ENCODE measurements at places on chromosomes 12 and 14.

DNA sequence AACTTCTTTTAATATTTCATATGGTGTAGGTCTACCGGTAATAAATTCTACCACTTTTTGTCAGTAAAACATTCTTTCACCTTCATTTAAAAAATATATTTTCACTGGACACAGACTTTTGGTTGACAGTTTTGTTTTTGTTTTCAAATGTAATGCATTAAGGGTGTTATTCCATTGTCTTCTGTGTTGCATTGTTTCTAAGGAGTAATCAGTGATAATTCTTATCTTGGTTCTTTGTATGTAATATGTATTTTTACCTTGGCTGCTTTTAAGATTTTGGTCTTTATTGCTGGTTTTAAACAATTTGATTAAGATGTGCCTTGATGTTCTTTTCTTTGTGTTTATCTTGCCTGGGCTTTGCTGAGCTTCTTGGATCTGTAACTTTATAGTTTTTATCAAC, 4.1 kb downstream of the MAP1LC3B2 start:
- DNase-seq = no peak

- no peak for DNase-seq
Measured at GRCh38 chr12:55041345-55042055, 21.7 kb downstream of the NEUROD4 start.

- DNase-seq = no peak
Measured at GRCh38 chr12:65631621-65632111, 192.6 kb upstream of the HMGA2 start.

DNA sequence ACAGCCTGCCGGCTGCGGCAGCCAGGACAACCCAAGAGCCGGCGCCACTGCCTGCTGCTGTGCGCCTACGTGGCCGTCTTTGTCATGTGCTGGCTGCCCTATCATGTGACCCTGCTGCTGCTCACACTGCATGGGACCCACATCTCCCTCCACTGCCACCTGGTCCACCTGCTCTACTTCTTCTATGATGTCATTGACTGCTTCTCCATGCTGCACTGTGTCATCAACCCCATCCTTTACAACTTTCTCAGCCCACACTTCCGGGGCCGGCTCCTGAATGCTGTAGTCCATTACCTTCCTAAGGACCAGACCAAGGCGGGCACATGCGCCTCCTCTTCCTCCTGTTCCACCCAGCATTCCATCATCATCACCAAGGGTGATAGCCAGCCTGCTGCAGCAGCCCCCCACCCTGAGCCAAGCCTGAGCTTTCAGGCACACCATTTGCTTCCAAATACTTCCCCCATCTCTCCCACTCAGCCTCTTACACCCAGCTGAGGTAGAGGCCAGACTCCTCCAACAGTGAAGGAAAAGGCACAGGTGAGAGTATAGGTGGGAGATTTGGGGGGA, 10.3 kb downstream of the ZBTB39 start:
- DNase-seq = no peak

DNA sequence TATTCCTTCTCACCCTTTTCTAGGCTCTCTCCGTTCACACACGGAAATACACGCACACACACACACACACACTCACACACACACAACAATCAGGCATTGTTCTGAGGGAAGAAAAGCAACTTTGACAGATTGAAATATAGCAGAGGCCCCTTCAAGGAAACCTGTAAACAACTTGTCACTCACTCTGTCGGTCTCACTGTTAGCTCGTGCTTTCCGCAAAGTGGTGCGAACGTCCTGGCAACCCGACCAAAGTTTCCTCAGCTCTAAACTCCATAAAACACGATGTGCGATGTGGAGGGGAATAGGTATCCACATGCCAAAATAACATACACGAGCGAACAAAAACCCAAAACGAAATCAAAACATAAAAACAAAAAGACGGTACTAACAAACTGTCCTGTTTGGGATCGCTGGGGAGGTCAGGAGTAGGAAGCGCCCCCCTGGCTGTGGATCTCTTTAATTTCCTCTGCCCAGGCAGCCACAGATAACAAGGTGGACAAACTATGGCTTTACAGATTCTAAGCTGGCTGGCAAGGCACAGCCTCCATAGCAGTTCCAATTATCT, 822 bp upstream of the SOX5 start:
- DNase-seq = no peak

DNA sequence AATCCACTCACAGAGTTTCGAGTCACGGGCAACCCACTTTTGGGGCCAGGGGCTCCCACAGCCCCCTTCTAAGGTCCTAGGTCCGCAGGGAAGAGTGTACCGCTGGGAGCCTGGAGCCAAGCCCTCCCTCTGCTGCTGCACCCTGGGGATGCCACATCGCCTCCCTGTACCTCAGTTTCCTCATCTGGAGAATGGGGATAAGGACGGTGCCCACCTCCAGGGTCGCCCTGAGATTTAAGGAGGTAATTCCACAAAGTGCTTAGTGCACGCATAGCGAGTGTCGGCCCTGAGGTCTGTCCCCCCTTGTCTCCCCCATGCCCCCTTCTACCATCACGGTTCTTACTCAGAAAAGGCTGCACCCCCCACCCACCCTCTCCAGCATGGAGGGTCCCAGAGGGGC, 35.5 kb downstream of the NCOR2 start:
- no peak for DNase-seq

DNA sequence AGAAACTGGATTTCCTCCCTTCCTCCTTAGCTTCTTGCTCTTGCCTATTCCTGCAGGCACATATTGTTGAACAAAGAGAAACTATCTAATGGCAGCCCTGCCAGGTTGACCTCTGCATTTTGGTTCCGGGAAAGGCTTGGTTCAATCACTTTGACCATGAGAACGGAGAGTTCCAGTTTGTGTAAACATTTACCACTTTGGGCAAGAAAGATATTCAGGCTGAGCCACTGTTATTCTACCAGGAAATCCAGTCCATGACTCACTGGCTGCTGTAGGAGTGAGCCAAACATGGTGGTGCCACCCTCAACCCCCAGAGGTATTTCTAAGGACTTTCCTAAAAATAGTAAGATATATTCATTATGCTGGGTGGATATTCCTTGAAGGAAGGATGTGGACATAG, 242.2 kb upstream of the OR4E1 start:
- no peak for DNase-seq

GRCh38 chr12:114762490-114763110, 78.6 kb upstream of the TBX3 start:
- no peak for DNase-seq

- no peak for DNase-seq
Measured at GRCh38 chr12:87758271-87758670, 270.9 kb downstream of the C12orf50 start.

- no peak for DNase-seq
Measured at GRCh38 chr12:76636121-76636692, 76.6 kb upstream of the OSBPL8 start.

GRCh38 chr12:12529783-12530421, 32.8 kb downstream of the DUSP16 start:
- DNase-seq = no peak

GRCh38 chr12:12779529-12779928, 5.9 kb upstream of the APOLD1 start:
- no peak for DNase-seq

DNA sequence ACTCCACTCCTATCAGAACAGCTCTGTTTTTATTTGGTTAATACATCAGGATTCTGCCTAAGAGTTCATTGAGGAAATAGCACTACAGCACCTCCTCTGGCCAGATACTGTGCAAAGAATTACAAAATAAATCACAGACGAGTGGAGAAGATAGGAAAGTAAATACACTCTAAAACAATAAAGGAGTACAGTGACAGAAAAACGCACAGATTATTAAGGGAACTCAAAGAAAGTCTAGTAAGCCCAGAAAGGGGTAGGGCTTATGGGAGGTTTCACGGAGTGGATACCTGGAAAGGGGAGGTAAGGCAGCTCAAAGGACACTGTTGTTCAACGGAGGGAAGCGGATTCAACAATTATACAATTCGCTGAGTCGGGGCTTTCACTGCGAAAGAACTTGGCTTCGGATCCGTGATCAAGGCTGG, 5.5 kb downstream of the OR10AD1 start:
- no peak for DNase-seq

DNA sequence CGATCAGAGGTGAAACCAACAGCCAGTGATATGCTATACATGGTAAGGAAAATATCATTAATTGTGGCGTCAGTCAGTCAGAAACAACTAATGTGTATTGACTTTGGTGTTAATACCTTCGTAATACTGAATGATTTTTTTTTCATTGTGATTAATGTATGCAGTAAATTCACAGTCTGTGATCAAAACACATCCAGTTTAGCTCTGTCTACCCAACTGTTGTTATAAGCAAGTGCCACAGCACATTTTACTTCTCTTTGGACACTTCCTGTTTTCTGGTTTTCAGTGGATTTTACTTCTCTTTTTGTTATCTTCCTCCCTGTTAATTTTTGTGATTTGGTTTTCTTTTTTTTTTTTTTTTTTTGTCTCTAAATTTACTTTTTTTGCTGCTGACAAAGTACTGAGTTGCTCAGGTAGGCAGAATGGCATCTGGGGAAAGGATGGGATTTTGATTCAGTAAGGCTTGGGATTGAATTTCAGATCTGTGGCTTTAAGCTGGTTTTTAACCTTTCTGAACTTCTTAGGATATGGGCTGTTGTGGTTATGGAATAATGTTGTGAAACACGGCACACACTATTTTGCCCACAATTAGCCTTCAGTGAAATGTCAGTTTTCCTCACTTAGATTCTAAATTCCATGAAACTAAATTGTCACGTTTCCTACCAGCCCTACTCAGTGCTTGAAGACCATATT, 604 bp downstream of the GLIPR1 start:
- no peak for DNase-seq

DNA sequence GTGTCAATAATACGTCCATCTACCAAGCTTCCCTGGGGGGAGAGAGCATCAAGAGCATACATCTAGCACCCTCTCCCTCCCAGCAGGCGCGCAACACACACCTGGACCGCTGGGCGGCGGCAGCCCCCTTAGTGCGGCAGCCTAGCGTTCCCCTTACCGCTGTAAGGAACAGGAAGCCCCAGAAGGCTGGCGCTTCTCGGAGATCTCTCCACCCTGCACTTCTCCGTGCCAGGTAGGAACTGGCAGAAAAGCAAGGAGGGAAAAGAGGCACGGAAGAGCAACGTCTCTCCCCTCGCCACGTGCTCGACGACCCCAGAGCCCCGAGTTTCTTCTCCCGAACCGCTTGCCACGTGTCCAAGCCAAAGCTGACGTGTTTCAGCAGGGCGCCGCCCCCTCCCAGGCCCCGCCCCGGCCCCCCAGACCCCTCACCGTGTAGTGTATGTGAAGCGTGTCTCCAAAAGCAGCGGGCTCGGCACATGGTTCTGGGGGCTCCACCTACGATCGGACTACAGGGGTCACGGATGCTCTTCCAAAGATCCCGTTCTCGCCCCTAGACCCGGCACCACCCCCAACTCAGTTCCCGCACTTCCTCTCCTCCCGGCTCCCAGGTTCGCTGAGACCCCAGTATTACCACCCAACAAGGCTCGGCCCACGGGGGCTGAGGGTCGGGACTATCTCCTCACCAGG, 532 bp downstream of the FKBP11 start:
- peak; percentile 41 for DNase-seq

DNA sequence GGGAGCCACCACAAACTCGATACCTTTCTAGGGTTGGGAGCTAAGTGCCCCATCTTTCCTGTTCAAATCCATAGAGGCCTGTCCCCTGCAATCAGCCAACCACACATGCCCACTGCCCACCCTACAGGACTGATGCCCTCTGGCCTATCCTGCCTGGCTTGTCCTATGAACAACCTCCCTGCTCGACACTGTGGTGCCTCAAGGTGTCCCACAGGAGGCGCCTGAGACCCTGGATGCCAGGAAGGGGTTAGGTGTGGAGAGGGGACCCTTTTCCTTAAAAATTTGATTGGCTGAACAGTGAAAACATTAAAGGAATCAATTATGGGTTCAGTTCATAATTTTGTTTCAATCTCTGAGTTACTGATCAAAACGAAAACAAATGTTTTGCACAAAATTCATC, 97.3 kb upstream of the FZD10 start:
- no peak for DNase-seq

- no peak for DNase-seq
Measured at GRCh38 chr12:75792687-75793086, 238.9 kb downstream of the PHLDA1 start.

DNA sequence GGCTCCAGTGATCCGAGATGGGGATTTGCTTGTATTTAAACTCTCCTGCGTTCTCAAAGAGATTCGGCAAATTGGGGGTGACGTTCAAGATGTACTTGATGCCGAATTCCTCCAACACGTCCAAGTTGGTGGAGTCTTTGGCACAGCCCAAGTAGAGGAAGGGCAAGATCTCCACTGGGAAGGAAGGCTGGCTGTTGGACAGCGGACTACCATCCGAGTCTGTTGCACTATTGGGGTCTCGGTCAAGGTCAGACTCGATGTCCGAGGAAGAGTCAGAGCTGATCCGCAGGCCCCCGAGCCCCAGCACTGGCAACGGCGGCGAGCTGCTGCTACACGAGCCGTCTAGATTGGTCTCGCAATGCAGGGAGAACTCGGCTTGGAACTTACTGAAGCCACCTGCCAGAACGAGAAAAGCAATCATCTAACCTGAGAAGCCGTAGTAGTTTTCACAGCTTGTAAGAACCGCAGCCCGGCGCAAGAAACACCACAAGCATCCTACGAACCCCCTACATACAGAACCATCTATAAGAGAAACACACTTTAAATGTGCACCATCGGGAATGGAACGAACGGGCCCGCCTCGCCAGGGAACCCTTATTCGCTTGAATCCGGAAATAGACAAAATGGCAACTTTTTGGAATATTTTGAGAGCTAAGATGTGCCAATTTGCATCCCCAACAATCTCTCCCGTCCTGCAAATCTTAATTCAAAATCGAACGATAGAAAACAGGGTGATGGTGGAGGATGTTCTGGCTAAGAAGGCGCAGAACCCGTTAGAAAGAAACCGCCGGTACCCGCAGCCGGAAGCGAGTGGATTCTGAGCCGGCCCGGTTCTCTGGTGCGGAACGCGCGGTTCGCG, 1.4 kb downstream of the DUSP6 start:
- DNase-seq = no peak

- DNase-seq = no peak
Measured at GRCh38 chr14:64053694-64054669, 201.2 kb downstream of the SYNE2 start.

DNA sequence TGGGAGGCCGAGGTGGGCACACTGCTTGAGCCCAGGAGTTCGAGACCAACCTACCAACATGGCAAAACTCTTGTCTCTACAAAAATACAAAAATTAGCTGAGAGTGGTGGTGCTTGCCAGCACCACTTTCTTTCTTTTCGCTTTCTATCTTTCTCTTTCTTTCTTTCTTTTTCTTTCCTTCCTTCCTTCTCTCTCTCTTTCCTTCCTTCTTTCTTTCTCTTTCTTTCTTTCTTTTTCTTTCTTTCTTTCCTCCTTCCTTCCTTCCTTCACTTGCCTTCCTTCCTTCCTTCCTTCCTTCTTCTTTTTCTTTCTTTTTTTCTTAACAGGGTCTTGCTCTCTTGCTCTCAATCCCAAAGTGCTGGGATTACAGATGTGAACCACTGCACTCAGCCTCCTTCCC, 66.8 kb downstream of the HSD17B6 start:
- no peak for DNase-seq

GRCh38 chr14:30082486-30082885, 154.8 kb upstream of the PRKD1 start:
- DNase-seq = no peak

- no peak for DNase-seq
Measured at GRCh38 chr14:58712357-58712756, 74.6 kb downstream of the DACT1 start.

- no peak for DNase-seq
Measured at GRCh38 chr14:38137005-38137404, 70.7 kb upstream of the SSTR1 start.

Data from stimulated activated CD8-positive, alpha-beta memory T cell treated with anti-CD3 and anti-CD28 coated beads, Interleukin-15, amount 100 ng/mL, for 24 hours (primary cell).